Caudate nucleus (tissue), 63 donors: ENCODE measurements at places on chromosomes 5 and 9.

- no peak for DNase-seq
Observed at GRCh38 chr5:94243612-94244011, 374.8 kb downstream of the KIAA0825 start.

DNA sequence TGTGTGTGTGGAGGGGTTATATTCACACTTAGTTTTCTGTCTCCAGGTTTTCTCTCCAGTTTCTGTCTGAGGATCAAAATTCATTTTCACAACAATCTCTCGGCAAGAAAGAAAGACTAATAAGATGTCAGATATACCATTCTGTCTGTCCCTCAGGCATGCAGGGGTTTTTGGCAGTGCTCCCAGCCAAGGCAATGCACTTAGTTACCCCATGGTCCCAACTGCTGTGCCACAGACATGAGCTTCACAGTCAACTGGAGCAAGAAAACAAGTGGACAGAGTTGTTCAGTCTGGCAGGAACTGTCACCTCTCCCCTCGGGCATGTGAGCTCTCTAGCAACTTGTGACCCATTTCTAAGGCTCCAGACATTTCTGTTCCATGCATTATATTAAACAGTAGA is 101.7 kb upstream of the LHFPL2 start:
- no peak for DNase-seq

GRCh38 chr5:123365156-123365555 is 58.0 kb downstream of the CEP120 start:
- DNase-seq, result no peak

DNA sequence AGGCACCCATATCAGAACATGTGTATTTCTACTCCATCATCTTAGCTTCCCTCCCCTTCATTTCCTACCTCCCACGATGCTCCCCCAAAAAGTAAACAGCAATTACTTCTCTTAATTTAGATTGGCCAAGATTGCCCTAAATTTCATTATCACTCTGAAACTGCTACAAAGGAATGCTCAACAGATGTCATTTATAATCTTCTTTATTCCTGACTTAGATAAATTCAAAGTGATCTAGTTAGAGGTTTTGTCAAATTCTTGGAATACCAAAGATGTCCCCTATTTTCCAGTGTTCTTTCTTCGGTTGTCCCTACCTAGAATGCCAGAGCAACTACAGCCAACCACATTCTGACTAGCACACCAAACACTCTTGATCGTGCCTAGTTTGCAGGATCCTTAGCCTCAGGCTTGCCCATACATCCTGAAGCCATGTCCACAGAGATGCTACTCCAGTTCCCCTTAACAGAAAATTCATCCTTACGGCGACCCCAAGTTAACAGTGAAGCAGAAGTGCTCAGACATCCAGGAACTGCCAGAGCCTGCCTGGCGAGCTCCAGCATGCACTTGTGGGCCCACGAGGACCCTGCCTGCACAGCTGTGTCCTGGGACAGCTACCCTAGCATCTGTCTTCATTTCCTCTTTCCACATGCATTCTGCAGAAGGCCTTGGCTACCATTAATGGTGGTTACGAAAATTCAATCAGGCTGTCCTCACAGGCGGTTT is 31.6 kb downstream of the DAP start:
- no peak for DNase-seq

DNA sequence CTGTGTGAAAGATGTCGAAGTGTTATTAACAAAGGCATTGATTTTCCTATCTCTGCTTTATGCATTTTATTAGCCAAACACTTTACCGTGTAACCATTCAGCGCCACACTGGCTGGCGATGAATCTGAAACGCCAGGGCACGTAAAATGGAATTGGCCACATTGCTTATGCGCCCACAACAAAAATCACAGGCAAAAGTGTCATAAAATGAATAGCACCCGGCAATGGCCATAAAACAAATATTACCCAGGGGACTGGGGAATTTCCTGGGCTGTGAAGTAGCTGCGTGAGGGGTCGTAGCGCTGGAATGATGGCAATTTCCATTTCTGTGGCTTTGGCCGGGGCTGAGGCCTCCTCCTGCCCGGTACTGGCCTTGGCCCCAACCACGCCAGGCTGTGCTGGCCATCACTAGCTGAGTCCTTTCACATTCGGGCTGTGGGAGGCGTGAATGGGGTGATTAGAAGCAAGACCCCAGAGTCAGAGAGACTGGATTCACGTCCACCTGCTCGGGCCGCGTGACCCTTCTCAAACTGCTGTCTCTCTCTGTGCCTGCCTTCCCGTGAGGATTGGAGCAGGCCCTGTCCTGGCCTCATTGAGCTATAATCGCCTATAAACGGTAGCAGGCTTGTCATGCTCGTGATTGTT is 254.5 kb downstream of the PBX3 start:
- DNase-seq, result no peak

DNA sequence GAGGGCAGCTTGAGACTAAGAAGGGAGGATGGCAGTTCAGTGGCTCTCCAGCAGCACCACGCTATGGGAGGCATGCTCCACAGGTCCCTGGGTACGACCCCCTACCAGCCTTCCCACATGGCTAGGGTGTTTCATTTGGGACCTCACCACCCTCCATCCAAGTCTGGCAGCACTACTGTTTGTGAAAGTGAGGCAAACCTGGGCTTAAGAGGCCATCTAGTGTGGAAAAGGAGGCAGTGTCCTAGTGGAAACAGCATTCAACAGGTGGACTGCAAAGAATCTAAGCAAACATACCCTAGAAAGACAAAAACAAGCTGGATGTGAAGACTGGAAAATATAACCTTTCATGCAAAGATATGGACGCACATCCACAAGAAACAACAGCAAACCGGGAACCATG is 4.8 kb upstream of the C5orf47 start:
- no peak for DNase-seq

- no peak for DNase-seq
Observed at GRCh38 chr5:157050050-157050449, 8.9 kb downstream of the HAVCR1 start.

- no peak for DNase-seq
Observed at GRCh38 chr5:74767579-74767913, 497 bp downstream of the NSA2 start.

GRCh38 chr5:164498438-164498837 is 993.0 kb downstream of the MAT2B start:
- DNase-seq, result no peak

- DNase-seq, result no peak
Observed at GRCh38 chr5:133234273-133234672, 182.5 kb downstream of the HSPA4 start.

- DNase-seq, result no peak
Observed at GRCh38 chr9:125464591-125465385, 203.2 kb downstream of the GAPVD1 start.

DNA sequence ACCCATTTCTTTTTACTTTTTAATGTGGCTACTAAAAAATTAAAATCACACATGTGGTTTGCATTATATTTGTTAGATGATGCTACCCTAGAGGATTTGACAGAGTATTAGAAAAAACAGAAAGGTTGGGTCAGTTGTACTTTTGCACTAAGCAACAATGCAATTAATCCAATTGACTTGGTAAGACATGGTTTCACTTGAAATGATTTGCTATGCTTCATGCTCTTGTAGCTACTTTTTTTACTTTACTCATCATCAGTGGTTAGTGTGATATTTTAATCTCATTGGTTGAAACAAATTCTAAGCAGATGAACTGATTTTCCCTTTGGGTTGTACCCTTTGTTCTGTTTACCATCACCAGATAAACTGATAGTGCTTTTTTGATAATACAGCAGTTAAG is 39.4 kb downstream of the HMHB1 start:
- DNase-seq, result no peak

DNA sequence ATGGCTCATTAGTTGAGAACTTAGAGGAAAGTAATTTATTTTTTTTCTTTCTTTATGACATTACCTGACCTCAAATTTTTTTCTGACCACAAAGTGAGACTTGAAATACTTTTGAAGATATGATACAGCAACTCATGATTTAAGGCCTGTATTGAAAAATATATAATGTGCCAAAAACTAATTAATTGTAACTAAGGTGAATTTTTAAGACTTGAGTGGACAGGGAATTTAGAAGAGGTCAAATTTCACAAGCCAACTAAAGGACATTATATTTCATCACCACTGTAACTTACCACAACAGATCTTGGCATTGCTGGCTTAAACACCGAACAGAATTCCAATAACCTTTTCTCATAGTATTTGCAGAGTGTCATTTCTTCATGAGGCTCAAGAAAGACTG is 1.8 kb downstream of the CCNH start:
- DNase-seq, result no peak

DNA sequence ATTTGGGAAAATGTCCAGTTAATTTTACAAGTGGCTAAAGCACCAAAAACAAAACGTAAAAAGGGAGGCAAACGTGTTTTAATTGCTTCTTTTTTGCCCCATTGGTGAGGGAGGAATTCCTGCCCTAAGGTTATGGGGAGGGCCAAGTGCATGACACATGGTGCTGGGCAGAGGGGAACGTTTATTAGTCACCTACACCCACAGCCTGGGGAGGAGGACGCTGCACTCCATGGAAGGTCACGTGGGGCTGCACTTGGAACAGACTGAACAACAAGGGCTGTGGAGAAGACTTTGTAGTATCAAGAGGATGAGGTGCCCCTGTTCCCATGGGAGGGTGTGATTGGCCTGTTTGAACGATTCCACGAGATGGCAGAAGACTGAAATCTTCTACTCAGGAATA is 13.7 kb upstream of the ADAMTS16 start:
- no peak for DNase-seq

DNA sequence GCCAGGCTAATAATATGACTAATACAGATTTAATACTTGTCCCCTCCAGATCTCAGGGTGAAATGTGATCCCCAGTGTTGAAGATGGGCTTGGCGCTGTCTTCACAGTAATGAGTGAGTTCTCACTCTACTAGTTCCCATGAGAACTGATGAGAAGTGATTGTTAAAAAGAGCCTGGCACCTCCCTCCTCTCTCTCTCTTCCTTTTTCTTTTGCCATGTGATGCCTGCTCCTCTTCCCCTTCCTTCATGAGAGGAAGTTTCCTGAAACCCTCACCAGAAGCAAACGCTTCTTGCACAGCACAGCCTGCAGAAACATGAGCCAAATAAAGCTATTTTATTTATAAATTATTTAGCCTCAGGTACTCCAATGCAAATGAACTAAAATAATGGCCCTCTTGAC is 55.2 kb downstream of the GLDC start:
- DNase-seq, result no peak

GRCh38 chr5:140166911-140167310 is 8.1 kb upstream of the CYSTM1 start:
- no peak for DNase-seq

GRCh38 chr9:37410354-37410861 is 12.1 kb upstream of the GRHPR start:
- no peak for DNase-seq

DNA sequence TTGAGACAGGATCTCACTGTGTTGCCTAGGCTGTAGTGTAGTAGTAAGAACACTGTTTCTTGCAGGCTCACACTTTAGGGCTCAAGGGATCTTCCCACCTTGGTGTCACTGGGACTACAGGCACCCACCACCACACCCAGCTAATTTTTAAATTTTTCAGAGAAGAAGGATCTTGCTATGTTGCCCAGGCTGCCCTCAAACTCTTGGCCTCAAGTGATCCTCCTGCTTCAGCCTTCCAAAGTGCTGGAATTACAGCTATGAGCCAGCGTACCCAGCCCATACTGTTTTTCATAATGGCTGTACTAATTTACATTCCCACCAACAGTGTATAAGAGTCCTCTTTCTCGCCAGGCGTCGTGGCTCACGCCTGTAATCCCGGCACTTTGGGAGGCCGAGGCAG is 5.1 kb downstream of the STX17 start:
- DNase-seq, result no peak

GRCh38 chr9:23826120-23826629 is at the start of gene ELAVL2:
Gene ELAVL2, minus strand, starts transcription at chr9:23826240. Its CDS starts 64,006 bp downstream, at chr9:23762234.
- DNase-seq, result peak; percentile 89

GRCh38 chr5:77630114-77630680 is 8.3 kb downstream of the OTP start:
- no peak for DNase-seq

GRCh38 chr5:93587597-93588351 is 4.8 kb downstream of the NR2F1 start:
- DNase-seq, result no peak

DNA sequence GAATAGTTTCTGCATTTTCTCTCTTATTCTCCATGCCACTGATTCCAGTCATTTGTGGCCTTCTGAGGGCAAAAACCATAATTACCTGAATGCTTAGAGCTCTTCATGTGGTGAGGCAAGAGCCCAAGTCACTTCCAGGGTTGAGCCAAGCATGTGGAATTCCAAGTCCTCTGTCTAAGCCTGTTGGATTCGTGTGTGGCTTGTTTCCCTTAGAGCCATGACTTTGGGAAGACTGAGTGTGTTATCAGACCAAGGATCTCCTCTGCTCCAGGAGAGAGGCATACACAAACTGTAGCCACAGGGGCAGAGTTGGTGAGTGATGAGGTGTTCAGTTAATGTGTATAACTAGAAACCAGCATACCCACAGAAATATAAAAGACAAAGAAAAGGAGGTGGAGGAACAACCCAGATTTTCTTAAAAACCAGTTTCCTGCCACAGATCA is 27.1 kb downstream of the SLC22A5 start:
- no peak for DNase-seq

DNA sequence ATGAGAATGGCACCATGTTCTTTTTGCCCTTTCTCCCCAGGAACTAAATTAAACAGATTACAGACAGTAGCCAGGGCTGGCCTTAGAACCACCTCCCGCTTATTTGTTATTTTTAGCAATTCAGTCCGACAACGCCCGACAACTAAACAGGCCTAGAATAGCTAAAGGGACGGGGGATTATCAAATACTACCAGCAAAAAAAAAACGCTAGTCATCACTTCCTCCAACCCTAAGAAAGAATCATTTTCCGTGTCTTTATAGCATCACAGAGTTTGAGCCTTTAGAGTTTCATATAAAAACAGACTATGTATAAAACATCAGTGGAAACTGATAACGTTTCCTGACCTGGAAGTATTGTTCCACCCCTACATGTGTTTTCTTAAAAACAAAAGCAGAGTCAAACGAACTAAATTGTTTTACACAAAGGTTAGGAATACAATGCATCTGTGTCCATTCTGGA is 35.3 kb downstream of the PFDN1 start:
- no peak for DNase-seq

GRCh38 chr5:180155365-180155926 is 53.6 kb downstream of the RASGEF1C start:
- no peak for DNase-seq

GRCh38 chr5:79567926-79568549 is 44.2 kb upstream of the TENT2 start:
- no peak for DNase-seq

DNA sequence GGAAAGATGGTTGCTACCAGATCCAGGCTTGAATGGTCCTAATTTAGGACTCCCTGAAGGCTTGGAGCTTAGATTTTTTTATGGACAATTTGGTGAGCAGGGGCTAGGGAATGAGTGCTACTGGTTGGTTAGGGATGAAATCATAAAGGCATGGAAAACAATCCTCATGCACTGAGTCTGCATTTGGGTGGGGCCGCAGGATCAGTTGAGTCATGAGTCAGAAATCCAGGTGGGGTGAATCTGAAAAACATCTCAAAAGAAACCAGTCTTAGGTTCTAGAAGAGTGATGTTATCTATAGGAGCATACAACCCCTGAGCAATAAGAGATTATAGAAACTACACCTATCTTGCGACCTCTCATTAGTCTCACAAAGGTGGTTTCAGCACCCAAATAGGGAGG is 300.0 kb downstream of the KIF4B start:
- DNase-seq, result no peak

- no peak for DNase-seq
Observed at GRCh38 chr9:131045300-131046092, 36.5 kb downstream of the LAMC3 start.
